Activated naive CD4-positive, alpha-beta T cell treated with anti-CD3 and anti-CD28 coated beads, Interleukin-2, amount 50 U/mL, for 72 hours (primary cell): ENCODE measurements at places on chromosomes 6 and 20. TPM values are rescaled to one million over a fixed set of nuclear protein-coding genes. Genes with fewer than 3 reads are reported as not detected.
A peak's percentile ranks its signal among the peaks of the same experiment; 100 is the strongest.

GRCh38 chr20:46984405-46984804 lies 89.8 kb downstream of the EYA2 start:
- no peak for DNase-seq

POPDC3 gene
- not detected for total RNA-seq

GRCh38 chr6:8780653-8781052 lies 345.3 kb upstream of the SLC35B3 start:
- DNase-seq, result no peak

MACROD2 gene
- not detected for total RNA-seq

OR12D1 gene
- not detected for total RNA-seq

TMC2 gene
- total RNA-seq, result not detected

- no peak for DNase-seq
Measured at GRCh38 chr20:38143646-38144554, 21.2 kb downstream of the TGM2 start.

- DNase-seq, result no peak
Measured at GRCh38 chr20:13687815-13688214, 49.1 kb upstream of the TASP1 start.

DNA sequence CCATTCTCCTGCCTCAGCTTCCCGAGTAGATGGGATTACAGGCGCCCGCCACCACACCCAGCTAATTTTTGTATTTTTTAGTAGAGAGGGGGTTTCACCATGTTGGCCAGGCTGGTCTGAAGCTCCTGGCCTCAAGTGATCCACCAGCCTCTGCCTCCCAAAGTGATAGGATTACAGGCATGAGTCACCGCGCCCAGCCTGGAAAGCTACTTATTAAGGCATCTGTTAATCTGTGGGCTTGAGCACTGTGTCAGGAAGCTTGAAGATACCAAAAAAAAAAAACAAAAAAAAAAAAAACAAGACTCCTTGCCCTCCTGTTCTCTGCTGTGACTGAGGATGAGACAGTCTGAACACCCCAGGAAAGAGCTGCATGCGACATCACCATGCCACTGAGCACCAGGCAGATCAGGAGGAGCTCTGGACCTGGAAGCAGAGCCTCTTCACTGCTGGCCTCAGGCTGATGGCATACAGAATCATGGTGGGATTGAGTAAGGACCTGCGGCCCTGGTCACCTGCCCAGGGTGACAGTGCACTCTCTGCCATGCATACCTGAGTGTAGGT lies 166.5 kb upstream of the SNX9 start:
- no peak for DNase-seq

DNA sequence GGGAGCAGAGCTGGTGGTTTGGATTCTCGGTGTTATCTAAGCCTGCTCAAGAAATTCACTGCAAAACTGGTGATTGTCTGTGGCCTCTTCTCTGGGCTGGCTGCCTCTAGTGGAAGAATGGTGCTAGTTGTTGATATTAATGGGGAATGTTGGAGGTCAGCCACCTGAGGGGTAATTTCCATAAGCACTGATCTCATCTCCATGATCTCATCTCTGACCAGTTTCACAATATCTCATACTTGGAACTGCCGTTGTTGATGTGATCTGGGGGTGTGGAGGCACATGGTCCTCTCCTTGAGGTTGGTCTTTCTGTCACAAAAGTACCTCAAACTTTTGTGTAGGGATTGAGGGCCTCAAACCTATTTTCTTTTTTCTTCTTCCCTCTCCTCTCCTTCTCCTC lies 102.6 kb downstream of the CD109 start:
- DNase-seq, result peak; percentile 18

DNA sequence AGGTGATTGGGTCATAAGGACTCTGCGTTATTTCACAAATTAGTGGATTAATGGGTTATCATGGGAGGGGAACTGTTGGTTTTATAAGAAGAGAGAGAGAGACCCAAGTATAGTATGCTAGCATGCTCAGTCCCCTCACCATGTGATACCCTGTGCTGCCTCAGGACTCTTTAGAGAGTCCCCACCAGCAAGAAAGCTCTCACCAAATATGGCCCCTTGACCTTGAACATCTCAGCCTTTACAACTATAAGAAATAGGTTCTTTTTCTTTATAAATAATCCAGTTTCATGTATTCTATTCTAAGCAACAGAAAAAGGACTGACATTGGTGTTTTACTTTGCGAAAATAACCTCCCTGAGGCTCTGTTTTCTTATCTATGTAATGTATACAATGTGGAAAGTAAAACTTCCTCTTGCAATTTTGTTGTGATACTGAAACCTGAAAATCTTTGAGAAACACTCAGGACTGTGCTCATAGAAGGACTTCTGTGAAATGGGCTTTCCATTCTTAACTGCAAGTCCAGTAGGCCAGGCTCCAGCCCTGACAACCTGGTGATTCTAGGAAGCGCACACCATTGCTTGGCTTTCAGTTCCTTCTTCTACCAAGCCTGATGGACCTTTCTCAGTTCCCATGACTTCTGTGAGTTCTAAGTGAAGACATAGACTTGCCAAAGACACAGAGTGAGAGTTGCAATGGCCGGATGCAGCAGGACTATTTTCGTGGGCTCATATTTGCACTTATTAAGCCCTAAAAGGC lies 21.9 kb downstream of the SIRPD start:
- no peak for DNase-seq

DNA sequence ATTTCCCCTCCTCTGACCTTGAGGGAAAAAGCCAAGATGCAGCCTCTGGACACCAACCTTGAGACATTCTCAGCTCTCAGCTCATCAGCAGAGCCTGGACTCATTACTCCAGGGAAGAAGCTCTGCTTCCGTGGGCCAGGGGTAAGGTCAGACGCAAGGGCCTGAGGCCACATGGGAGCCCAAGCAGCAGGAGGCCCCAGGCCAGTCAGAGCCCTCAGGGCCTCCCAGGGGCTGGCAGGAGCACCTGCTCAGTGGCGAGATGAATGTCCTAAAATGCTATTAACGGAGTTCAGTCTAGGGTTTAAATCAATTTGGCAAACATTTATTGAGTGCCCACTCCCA lies 208.6 kb downstream of the ERMARD start:
- no peak for DNase-seq

GRCh38 chr6:87671555-87672029 lies 30.4 kb downstream of the AKIRIN2 start:
- no peak for DNase-seq

RBM24 gene
- not detected for total RNA-seq

- DNase-seq, result no peak
Measured at GRCh38 chr20:8875586-8875985, 193.3 kb upstream of the PLCB4 start.

TMEM217 gene
- total RNA-seq, result 2.0 TPM
